A549 treated with Mapracorat at 1 μM for 4 hours (cell line): ENCODE measurements at places on chromosomes 1 and 21. TPM values are rescaled to one million over a fixed set of nuclear protein-coding genes. Genes with fewer than 3 reads are reported as not detected.

The C1orf167 gene
- total RNA-seq: not detected in 5 replicates

The DCAF8 gene
- total RNA-seq: 40.5 to 56.2 TPM (median 51.8 TPM) in 5 replicates

The FAM72A gene
- 8.6 to 12.0 TPM (median 10.1 TPM) in 5 replicates for total RNA-seq

The QSOX1 gene
- total RNA-seq: 58.2 to 77.6 TPM (median 75.3 TPM) in 5 replicates

The LCE1C gene
- total RNA-seq: not detected in 5 replicates

The CD2 gene
- not detected in 5 replicates for total RNA-seq

The CA6 gene
- total RNA-seq: not detected in 5 replicates

The LINGO4 gene
- total RNA-seq: not detected in 5 replicates

The CAPN8 gene
- total RNA-seq: 0.64 to 1.6 TPM (median 1.2 TPM) in 5 replicates

The TDRD10 gene
- 0.23 TPM in 1 of 5 replicates, not detected in the others for total RNA-seq

The ADORA3 gene
- total RNA-seq: not detected in 5 replicates

The FCGR3A gene
- not detected in 5 replicates for total RNA-seq

The PSRC1 gene
- total RNA-seq: 16.3 to 25.3 TPM (median 22.6 TPM) in 5 replicates

The SV2A gene
- 0.05 to 0.17 TPM (median 0.10 TPM) in 5 replicates for total RNA-seq

The KRTAP21-1 gene
- total RNA-seq: not detected in 5 replicates

The ORC1 gene
- total RNA-seq: 19.6 to 21.3 TPM (median 20.8 TPM) in 5 replicates

The GON4L gene
- 12.2 to 14.0 TPM (median 13.5 TPM) in 5 replicates for total RNA-seq

The MLLT11 gene
- total RNA-seq: 13.2 to 16.7 TPM (median 16.1 TPM) in 5 replicates

The MAGI3 gene
- total RNA-seq: 3.4 to 4.8 TPM (median 3.6 TPM) in 5 replicates

The CLDN8 gene
- total RNA-seq: not detected in 5 replicates

The ADAMTS5 gene
- not detected in 5 replicates for total RNA-seq

The S100A8 gene
- not detected in 5 replicates for total RNA-seq

The SLC45A1 gene
- total RNA-seq: 6.6 to 11.3 TPM (median 9.2 TPM) in 5 replicates

The KRTAP7-1 gene
- total RNA-seq: not detected in 5 replicates

The F5 gene
- total RNA-seq: 0.05 to 0.09 TPM (median 0.07 TPM) in 5 replicates

The CNR2 gene
- total RNA-seq: not detected in 5 replicates

The FCRLB gene
- total RNA-seq: 1.3 to 2.1 TPM (median 1.6 TPM) in 5 replicates

The ZNF670 gene
- 3.3 to 4.4 TPM (median 3.5 TPM) in 5 replicates for total RNA-seq

The ARTN gene
- 0.14 to 0.61 TPM (median 0.35 TPM) in 5 replicates for total RNA-seq

The HTR1D gene
- total RNA-seq: 14.1 to 16.1 TPM (median 14.4 TPM) in 5 replicates

The SH2D1B gene
- 0.13 to 0.27 TPM (median 0.15 TPM) in 4 of 5 replicates, not detected in the other for total RNA-seq

The LCE2C gene
- not detected in 5 replicates for total RNA-seq

The GBP5 gene
- 0.06 to 0.09 TPM (median 0.06 TPM) in 3 of 5 replicates, not detected in the others for total RNA-seq

The TMCC2 gene
- 1.4 to 1.8 TPM (median 1.6 TPM) in 5 replicates for total RNA-seq

The FAM151A gene
- total RNA-seq: 0.16 to 0.32 TPM (median 0.17 TPM) in 5 replicates

The SLC2A5 gene
- total RNA-seq: 0.27 to 0.83 TPM (median 0.39 TPM) in 5 replicates

The ITGB2 gene
- 0.55 to 0.99 TPM (median 0.76 TPM) in 5 replicates for total RNA-seq

The ATP13A2 gene
- total RNA-seq: 22.7 to 31.8 TPM (median 27.1 TPM) in 5 replicates

The HMCN1 gene
- total RNA-seq: 0.01 to 0.15 TPM (median 0.09 TPM) in 5 replicates

The ADAMTS4 gene
- total RNA-seq: 0.02 TPM in 1 of 5 replicates, not detected in the others

The AMIGO1 gene
- 1.0 to 1.4 TPM (median 1.3 TPM) in 5 replicates for total RNA-seq
